NCI-H446 (cell line): ENCODE measurements at places on chromosomes 1 and 21.

DNA sequence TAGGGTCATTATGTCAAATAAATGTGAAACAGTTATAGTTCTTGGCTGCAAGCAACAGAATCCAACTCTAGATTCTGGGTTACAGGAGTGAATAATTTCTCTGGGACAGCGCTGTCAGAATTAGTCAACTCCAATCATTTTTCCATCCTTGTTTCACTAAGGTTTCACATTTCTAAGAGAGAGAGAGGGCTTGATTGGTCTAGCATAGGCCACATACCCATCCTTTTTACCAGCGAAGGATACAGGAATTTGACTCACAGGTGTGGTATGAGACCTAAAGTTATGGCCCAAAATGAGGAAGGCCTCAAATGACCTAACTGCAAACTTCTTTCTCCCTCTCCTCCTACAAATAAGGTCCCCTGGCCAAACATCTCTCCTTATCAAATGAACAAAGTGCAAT lies 25.5 kb upstream of the RGS8 start:
- no peak for DNase-seq

- DNase-seq: no peak
Observed at GRCh38 chr1:160623227-160623633, 23.6 kb downstream of the SLAMF1 start.

DNA sequence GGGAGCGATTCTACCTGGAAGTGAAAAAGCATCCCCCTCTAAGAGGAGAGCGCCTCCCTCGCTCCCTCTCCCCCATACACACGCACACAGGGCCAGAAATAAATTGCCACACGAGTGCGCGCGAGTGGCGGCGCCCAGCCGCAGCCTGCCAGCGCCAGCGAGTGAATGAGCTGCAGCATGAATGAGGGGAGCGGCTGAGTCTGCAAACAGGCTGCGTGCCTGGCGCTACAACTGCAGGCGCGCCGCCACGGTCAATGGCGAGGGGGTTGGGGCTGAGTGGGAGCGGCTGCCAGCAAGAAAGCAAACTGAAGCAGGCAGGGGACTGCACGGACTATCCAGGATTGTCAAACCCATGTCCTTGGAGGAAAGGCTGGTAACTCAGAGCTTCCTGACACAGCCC lies 2.2 kb downstream of the CAMK1G start:
- peak; percentile 53 for DNase-seq

DNA sequence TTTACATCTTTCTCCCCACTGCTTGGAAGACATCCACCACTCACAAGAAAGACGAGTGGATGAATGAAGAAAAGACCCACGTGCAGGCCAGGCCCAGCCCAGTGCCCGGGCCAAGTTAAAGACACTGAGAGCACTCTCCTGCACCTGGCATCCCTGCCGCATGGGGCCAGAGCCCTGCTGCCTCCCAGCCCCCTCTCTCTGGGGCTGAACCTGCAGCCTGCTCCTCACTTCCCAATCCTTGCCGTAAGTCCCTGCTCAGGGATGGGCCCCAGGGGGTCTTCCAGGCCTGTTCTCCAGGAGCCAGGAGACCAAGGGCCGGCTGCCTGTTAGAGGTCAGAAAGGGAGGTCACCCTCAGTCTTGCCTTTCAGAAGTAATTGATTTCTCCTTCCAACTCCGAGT lies 168.5 kb upstream of the ZC3H12A start:
- DNase-seq: no peak

DNA sequence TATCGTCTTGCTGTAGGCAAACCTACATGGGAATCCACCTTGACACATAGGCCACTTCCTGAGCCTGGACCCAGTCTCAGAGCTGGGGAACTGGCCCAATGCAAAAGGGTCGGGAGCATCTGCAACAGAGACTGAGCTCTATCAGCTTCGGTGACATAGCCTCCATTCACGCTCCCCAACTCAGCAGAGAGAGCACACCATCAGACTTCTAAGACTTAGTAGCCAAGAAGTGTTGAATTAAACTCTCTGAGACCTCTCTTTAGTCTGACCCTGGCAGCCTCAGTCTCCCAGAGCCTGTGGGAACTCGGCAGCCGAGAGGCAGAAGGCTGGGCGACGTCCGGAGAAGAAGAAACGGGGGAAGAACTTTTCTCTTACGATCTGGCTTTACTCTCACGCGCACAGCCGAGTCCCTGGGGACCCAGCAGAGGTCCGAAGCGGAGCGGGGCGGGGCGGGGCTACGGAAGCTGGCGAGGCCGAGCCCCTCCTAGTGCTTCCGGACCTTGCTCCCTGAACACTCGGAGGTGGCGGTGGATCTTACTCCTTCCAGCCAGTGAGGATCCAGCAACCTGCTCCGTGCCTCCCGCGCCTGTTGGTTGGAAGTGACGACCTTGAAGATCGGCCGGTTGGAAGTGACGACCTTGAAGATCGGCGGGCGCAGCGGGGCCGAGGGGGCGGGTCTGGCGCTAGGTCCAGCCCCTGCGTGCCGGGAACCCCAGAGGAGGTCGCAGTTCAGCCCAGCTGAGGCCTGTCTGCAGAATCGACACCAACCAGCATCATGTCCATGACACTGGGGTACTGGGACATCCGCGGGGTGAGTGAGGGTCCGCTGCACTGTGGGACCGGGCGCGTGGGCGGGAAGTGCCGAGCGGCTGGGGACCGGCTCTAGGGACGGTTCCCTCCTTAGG lies at the start of gene GSTM4:
GSTM4 (plus strand) TSS at position 485 of the 905 bp plus-strand sequence; CDS start at position 776, 291 bp downstream.
- DNase-seq: peak; percentile 64

GRCh38 chr1:81437649-81438048 lies 363.1 kb upstream of the ADGRL2 start:
- no peak for DNase-seq

DNA sequence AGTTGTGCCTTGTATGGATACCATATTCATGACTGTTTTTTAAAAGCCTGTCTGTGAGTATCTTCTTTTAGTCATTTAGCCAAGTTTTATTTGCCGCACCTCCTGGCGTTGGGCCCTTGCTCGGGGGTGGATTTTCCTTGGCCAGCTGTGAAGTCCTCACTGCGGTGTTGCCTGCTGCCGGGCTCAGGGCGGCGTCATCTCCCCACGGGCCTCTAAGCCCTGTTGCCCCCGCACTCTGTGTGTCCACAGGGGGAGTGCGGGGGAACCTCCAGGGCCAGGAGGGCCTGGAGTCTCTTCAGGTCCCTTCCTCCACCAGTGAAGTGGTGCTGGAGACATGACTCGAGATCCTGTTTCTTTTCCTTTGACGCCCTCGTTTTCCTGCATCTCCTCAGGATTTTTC lies 65.8 kb upstream of the DIP2A start:
- no peak for DNase-seq

- no peak for DNase-seq
Observed at GRCh38 chr21:17466166-17466565, 46.7 kb upstream of the CXADR start.

DNA sequence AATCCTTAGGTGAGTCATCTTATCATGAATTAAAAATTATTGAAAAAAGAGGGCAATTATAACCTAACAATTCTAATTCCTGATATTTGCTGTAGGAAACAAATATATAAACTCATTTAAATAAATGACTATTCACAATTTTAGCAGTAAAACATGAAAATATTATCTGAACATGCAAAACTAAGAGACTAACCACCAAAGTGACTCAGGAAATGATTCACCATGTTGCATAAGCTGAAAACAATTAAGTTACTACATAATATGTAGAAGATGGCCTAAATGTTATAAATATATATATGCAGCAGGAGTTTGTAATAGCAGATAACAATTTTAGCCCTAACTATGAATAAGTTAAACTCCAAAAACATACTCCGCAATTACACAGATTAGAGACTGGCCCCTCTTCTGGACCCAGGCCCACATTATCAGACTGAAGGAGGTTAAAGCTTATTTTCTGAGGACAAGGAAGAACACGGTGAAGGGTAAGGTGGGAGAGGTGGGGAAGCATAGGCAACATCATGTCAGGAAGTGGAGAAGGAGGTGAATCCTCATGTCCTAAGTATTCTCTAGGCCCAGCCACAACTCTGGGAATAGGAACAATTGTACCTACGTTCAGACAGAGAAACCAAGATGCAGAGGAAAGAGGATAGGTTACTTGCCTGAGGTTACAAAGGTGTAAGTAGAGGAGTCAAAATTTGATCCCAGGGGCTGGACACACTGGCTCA lies 15.6 kb upstream of the AIM2 start:
- DNase-seq: no peak

DNA sequence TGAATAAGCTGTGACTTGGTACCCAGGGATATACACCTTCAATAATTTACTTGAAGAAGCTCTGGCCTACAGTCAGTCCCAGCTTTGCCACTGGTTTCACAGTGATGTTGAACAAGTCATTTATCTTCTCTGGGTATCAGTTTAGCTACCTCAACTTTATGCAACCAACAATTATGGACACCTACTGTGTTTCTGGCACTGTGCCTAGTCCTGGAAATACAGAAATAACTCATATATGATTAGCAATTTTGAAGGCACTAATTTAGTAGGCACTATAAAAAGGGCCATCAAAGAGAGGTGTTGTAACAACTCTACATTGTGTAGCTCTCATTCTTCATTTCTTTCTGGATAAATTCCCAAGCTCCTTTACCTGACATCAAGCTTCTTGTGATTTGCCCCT lies 88.6 kb upstream of the SPATA6 start:
- DNase-seq: no peak

DNA sequence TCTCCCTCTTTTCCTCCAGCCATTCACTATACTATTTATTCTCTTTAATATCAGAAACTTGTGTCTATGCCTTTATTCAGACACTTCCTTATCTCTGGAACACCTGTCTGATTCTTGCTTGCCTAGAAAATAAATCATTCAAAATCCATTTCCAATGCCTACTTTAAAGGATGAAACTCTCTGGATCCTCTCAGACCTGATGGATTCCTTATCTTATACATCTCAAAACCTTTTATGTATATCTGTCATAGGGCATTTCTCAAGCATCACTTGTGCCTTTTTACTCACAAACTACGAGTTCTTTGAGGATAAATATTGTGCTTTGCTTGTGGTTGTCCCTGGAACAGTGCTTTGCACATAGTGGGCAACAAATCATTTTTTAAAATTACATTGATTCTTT lies 3.8 kb upstream of the ATP6V1G3 start:
- no peak for DNase-seq

- no peak for DNase-seq
Observed at GRCh38 chr21:41260428-41260827, 56.2 kb upstream of the FAM3B start.

DNA sequence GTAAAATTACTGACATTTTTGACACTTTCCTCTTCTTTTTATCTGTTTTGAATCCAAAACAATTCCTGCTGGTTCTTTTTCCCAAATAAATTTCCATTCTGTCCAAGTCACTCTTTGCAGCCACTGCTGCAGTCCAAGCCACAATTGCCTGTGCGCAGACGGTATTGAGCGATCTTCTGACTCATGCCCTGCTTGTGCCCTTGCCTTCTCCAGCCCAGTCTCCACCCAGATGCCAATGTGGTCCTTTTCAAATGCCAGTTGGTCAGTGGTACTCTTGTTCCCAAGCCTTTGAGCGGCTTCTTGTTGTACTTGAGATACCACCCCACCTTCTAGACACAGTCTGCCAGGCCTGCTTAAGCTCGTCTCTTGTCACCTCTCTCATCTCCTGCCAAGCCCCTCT lies 78.9 kb downstream of the CAMTA1 start:
- no peak for DNase-seq

- no peak for DNase-seq
Observed at GRCh38 chr1:107457989-107458388, 317.1 kb downstream of the NTNG1 start.

GRCh38 chr1:22153660-22154437 lies 11.0 kb upstream of the WNT4 start:
- no peak for DNase-seq

DNA sequence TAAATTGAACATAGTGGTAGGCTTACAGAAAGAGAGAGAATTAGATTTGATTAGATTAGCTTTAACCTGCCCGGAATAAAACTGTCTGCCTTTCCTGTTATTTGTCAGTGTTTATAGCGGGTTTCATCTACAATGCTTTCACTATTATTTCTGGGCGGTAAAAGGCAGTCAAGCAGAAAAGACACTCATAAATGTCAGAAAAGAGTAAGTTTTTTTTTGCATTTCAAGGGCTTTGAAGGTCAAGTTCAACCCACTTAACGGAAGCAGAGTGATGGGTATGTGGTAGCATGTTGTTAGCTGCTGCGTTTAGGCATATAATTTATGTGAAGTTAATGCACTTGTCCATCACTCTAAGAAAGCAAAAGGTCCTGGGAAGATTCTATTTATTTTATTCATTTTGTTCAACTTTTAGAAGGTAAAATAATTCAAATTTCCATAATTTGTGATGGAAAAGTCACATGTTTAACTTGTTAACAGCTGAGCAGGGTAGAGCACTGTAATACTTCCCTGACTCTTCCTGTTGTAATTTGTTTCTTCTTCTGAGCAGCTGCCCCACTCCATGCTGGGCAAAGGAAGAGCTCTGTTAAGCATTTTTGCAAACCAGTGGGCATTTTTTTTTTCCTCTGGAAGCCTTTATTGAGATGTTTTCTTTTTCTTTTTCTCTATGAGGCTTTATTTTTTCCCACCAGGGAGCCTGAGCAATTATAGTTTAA lies 220.1 kb downstream of the ST6GALNAC3 start:
- DNase-seq: no peak

DNA sequence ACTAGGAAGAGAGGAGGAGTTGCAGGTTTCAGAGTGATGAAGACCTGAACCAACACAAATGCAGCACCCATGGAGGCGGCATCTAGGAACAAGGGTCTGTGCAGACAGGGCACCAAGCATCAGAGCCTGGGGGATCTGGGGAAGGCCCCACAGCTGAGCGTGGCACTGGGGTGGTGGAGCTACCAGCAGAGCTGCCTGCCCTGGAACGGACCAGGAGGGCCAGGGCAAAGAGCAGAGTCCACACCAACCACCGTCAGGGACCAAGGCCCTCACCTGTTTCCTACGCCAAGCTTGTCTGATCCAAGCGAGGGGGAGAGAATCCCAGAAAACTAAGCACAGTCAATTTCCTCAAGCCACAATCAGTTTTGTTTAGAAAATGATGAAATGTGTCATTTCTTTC lies 79.0 kb upstream of the SYT6 start:
- no peak for DNase-seq

GRCh38 chr1:119919241-119919640 lies 22.9 kb upstream of the ADAM30 start:
- no peak for DNase-seq

- DNase-seq: no peak
Observed at GRCh38 chr1:8911416-8912309, 33.2 kb upstream of the ENO1 start.

DNA sequence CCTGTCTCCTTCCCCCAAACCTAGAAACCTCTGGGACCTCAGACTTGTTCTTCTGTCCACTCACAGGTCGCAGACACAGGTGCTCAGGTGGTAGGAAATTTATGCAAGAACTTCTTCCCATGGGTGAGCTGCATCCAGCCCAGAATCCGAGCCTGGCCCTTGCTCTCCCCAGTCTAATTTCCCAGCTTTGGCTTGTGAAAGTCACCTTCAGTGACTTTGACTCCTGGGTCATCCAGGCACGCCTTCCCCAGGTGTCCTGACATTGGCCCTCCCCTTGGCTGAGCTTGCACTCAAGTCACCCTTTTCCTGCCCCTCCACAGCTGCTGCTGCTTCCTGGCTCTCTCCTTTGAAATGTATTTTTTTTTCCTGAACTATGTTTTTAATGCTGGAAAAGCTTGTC lies 6.6 kb downstream of the IPO13 start:
- no peak for DNase-seq
